ENCODE measurements at places on chromosomes 5 and 9.

DNA sequence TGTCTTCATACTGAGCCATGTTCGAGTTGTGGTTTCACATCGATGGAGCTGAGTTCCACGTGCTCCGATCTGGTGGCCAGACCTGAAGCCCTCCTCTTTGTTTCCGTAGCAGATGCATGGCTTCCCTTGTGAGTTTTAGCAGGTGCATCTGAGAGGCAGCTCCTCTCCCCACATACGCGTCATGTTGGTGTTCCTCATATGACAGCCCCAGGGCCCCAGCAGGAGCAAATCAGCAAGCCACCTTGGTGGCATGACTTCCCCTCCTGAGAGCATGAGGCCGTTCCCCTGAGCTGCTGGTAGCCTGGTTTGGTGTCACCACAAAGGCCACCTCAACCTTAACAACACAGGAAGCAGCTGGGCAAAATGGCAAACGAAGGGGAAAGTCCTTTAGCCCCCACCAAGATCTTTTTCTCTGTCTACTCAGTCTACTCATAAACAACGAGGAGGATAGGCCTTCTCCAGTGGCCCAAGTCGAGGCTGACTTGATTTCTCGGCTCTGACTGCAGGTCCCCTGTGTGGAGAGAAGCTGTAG lies 5.9 kb downstream of the CYFIP2 start:
- no peak for DNase-seq

DNA sequence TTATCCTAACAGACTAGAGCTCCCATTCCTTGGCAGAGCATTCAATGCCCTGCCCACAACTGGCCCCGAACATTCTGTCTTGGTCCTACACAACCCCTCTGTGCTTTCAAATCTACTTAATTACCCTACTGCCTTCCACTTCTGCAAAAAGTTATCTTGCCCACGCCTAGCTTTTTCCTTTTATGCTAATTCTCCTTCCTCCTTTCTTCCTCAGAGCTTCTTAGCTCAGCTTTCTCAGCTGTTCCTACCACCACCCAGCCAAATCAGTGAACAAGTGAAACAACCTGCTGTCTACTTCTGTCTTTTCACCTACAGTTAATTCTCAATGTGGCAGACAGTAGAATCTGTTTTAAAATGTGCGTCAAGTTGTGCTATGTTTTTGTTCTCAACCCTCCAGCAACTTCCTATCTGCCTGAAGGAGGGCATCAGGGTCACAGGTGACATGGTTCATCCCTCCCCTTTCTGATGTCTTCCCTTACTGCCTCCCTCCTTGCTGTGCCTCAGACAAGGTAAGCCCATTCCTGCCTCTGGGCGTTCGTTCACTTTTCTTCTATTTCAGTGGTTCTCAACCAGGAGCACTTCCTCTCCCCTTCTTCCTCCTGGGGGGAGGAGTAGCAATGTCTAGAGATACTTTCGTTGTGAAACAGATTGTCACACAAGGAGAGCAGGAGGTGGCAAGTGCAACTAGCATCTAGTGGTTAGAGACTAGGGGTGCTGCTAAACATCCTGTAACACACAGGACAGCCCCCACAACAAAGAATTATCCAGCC lies 1.3 kb upstream of the REEP5 start:
- DNase-seq, result no peak

GRCh38 chr9:4048441-4048840 lies 251.4 kb downstream of the GLIS3 start:
- DNase-seq, result peak; percentile 25

DNA sequence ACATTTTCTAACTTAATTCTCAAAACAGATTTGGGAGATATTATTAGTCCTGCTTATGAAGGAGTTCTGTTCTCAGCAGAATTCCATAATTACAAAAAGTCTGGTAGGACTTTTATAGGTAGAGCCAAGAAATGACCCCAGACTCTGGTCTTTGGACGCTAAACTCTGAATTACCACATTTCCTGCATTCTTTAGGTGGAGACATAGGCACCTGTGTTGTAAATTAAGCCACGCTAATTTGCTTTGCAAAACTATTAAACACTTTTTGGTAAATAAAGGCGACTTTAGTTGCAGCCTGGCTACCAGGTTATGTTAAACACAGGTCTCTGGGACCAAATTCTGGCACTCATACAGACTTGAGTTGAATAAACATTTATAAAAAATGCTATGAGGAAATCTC lies 77.7 kb downstream of the C9orf152 start:
- DNase-seq, result no peak

- DNase-seq, result peak; percentile 43
Observed at GRCh38 chr9:34139477-34140146, 13.1 kb upstream of the DCAF12 start.

DNA sequence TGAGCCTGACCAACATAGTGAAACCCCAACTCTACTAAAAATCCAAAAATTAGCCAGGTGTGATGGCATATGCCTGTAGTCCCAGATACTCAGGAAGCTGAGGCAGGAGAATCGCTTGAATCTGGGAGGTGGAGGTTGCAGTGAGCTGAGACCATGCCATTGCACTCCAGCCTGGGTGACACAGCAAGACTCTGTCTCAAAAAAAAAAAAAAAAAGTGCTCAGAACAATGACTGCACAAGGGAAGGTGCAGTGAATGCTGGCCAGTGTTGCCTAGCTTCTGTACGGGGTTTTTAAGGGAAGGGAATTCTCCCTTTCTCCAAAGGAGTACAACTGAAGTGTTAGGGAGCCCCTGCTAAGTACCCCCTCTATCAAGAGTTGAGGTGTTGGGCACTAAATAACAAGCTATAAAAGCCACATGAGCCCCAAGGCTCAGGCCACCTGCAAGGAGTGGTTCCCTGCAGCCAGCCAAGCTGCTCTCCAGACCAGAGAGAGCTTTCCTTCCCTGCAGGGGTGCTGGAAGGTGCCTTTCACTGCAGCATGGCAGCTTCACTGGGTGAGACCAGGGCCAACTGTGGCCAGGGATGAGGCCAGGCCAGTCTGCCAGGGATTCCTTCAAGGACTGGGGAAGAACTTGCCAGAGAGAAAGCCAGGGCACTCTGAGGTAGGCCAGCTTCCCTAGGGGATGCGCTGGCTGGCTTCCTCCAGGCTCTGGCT lies 14.8 kb downstream of the GADD45G start:
- DNase-seq, result no peak

DNA sequence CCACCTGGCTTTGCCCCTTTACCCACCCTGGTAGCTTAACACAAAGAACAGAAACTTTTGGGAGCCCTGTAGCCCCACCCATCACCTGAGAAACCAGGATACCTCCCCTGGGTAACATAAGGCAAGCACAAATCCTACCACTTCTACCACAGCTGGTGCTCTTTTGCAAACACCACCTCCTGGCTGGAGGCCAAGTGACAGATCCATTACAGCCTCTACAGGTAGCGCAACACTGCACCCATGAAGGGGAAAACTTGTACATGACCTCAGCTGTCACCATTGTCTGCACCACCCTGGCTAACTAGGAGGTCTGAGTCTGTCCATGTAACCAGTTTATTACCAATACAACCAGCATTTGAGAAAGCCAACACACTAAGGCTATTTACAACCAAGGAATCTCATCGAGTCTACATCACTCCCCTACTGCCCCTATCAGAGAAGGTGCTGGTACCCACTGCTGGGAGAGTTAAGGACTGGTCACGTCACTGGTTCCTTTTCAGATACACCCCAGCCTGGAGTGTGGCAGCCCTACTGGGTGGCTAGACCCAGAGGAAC lies 128.6 kb downstream of the PJA2 start:
- no peak for DNase-seq

- DNase-seq, result peak; percentile 12
Observed at GRCh38 chr5:180868960-180869359, 7.9 kb upstream of the ZFP62 start.

DNA sequence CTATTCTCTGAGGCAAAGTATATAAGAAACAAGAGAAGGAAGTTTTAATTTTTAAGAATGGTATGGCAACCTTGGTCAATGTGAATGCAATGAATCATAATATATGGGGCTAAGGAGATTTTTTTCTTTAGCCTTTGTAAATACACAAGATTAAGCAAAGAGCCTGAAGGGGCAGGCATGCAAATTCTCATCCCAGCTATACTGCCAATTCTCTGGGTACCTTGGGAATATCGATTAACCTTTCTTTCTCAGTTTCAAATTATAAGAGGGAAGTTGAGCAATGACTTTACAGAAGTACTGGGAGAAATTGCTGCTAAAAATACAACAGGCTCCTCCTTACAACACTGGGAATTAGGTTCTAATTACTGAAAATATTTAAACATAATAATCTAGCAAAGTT lies 97.5 kb downstream of the MRPS27 start:
- DNase-seq, result no peak

DNA sequence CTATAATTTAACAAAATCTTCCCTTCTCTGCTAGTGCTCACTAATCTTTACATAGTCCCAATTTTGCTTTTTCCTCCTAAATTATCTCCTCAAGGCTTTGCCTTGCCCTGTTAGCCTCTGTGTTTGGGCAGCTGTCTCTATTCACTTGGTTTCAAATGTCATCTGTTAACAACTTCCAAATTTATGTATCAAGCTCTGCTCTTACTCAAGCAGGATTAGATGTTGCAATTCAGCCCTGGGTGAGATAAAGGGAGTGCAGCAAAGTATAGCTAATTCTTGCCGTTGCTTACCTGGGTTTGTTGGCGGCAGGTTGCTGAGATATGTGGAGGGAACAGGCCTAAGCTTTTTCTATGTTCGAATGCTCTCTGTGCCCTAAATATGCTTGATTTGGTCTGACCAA lies 483.8 kb downstream of the DMAC1 start:
- DNase-seq, result peak; percentile 25

DNA sequence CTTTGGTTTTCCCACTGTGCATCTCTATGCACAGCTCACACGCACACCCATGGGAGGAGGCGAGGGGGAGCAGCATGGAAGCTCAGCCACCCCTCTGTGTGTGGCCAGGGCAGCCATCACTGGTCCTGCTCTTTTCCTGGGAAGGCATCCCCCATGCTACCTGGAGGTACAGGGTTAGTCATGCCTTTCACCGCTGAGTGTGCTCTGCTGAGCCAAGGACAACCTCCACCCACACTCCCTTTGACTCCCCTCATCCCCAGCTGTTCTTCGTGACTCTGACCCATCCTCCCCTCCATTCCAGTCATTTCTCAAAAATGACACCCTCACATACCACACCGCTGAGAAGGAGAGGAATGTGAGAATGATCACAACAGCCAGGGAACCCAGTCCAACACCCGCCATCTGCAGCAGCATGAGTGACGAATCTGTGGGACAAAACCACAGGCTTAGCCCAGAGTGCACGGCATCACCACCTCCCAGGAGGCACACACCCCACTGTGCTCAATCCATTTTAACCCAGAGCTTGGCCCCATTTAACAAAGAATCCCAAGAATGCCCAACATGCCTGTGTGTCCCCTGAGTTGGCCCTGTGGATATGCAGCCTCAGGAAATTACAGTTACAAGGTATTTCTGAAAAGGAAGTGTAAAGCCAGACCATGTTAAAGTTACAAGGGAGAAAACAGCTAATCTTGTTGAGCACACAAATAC lies 133.4 kb downstream of the SUSD1 start:
- DNase-seq, result peak; percentile 100

DNA sequence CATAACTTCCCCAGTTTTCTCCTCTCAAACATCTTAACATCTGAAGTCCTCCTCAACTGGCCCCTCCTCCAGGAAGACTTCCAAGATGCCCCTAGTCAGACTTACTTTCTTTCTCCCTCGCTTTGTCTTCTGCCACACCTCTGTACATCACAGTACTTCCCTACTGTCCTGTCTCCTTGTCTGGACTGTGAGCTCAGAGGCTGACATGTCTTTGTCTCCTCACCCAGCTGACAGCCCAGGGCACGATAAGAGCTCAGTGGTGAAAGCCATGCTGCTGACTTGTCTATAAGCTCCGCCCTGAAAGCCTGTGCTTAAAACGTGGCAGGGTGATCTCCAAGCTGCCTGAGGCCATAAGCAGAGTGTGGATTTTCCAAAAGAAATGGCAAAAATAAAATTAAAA lies 33.0 kb upstream of the SLC25A51 start:
- no peak for DNase-seq

DNA sequence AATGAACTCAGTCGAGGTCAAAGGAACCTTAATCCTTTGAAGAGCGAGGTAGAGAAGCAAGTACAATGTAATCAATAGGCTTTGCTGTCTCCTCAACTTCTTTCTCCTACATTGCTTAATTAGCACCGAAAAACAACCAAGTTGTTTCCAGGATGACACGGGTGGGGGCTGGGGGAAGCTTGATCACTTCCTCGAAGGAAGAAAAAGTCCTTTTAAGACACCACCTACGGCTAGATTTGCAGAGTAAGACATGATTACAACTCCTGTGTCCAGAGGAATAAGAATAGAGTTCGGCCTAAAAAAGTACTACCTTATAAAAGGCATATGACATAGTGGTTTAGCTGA lies 811 bp upstream of the ARRDC3 start:
- no peak for DNase-seq

- DNase-seq, result no peak
Observed at GRCh38 chr9:133210609-133211008, 1.6 kb upstream of the OBP2B start.

DNA sequence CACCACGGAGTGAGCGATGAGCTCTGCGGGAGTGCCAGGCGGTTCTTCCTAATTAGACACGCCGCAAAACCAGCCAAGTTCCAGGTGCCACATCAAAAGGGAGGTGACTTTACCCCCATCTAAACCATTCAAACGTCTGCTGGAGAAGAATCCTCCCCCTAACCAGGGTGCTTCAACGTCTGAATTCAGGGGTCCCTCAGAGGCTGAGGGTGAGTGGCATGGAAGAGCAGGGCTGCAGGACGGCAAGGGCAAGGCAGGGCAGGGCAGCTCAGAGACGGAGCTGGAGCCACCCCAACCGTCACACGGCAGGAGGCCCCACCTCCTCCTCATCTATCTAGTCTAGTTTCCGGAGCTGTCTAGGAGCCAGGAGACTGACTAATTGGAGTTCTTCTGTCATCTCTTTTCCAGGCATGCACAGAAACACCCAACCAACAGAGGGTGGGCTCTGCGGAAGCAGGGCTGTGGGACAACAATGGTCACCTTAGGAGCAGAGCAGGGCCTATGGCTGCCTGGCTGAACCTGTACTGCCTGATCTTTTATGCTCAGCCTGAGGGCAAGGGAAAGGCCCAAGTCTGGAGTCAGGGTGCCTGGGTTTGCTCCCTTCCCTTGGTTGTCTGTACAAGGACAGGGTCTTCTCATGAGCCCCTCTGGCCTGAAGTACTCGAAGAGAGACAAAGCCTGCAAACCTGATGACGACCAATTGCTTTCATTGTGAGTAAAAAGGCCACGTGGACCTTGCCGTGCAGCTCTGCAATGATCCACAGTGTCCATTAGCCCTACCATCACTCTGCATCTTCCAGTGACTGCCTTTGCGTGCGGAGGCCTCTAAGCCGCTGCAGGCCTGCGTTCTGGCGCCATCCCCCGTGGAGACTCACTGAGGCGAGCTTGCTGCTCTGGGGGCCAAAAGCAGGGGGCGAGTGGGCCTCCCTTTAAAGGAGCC lies 81.0 kb upstream of the SLC25A51 start:
- peak; percentile 31 for DNase-seq

GRCh38 chr9:98318834-98319478 lies 63.5 kb upstream of the TBC1D2 start:
- DNase-seq, result no peak

DNA sequence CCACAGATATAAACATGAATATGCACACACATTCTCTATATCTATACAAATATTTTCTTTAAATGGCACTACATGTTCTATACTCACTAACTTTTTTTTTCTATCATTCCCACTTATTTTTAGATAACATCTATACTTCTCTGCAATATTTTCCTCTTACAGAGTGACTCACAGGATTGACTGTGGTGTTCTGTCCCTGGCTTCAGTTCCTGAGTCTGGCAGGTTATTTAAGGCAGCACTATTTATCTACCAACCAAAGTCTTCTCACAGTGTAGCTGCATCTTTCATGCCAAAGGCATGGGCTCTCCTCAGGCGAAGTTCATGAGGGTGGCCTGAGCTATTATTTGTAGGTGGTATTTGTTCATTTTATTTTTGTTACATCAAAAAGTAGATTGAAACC lies 409.0 kb downstream of the PRR16 start:
- no peak for DNase-seq
